ENCODE measurements at places on chromosomes 1 and 21.

DNA sequence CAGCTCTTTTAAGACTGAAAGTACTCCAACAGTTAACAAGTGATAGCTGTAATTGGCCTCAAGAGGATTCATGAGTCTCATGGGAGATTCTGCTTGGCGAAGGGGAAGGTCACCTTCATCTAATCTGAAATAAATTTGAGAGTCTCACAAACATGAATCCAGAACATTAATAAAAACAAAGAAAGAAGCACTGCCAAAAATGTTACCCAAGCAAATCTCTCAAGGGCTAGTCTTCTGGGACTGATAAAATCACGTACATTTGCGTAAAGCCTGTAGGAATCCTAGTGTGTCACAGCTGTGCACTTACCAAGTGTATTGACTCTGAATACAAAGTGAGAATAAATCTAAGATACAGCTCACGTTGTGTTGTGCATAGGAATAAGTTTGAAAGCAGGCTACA lies 21.2 kb upstream of the NUF2 start:
- peak; percentile 33 for DNase-seq

DNA sequence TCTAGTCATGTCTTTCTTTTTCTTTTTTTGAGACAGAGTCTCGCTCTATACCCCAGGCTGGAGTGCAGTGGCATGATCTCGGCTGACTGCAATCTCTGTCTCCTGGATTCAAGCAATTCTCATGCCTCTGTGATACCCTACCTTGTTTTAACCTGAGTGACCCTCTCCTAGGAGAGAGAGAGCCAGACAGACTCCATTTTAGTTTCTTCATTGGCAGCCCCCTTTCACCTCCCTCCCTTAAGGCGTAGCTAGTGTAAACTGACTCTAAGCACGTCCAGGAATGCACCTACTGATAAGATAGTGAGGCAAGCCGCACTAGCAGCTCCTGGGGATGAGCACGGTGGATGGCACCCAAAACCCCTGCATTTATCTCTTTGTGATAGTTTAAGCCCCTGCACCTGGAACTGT lies 5.2 kb upstream of the PKNOX1 start:
- DNase-seq, result no peak

- DNase-seq, result peak; percentile 62
Measured at GRCh38 chr1:92934395-92935378, 26.6 kb downstream of the DIPK1A start.

GRCh38 chr1:177744906-177745305 lies 225.0 kb downstream of the SEC16B start:
- DNase-seq, result no peak

GRCh38 chr1:24443241-24443656 lies 27.6 kb downstream of the NIPAL3 start:
- DNase-seq, result peak; percentile 75

DNA sequence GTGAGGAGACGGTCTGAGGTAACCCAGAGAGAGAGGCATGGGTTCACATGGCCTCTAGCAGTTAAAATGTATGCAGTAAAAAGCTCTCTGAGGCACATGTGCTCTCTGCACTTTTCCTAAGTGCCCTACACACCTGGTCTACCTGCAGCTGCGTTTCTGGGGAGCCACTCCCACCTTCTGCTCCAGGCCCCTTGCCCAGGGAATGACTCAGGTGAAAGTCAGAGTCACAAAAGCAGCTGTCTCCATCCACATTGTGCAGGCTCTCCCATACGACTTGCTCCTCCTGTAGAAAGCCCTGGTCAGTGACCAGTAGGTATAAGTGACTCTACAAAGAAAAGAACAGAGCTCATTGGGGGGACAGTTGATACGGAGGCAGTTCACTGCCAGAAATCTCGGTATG lies 8.8 kb downstream of the MINDY1 start:
- no peak for DNase-seq

DNA sequence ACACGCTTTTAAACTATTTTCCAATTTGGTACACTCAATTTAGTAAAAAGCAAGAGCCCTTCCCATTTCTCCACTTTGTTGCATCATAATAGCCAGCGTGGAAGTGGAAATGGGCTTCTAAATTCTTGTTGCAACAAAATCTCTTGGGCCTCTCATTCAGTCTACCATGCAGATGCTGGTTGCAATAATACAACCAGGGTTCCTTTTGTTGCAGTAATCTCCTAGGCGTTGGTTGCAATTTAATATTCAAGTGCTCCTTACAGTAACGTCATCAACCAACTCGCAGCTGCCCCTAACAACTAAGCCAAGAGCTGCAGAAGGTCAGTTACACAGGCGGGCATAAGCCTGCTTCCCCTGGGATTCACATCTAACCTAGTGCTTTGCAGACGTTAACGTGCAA lies 2.7 kb upstream of the HDGF start:
- DNase-seq, result peak; percentile 96

GRCh38 chr21:23215261-23215660 lies 2217.1 kb downstream of the NCAM2 start:
- DNase-seq, result no peak

DNA sequence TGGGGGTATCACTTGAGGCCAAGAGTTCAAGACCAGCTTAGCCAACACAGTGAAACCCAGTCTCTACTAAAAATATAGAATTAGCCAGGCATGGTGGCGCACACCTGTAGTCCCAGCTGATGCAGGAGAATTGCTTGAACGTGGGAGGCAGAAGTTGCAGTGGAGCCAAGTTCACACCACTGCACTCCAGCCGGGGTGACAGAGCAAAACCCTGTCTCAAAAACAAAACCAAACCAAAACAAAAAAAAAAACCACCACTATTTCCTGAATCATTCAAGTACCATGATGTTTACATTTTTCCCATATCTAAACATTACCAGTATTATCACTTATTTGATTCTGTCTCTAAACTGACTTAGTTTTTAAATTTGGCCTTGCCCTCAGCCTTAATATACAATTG lies 29.5 kb downstream of the TUT4 start:
- no peak for DNase-seq

- DNase-seq, result no peak
Measured at GRCh38 chr1:179168536-179168935, 60.9 kb downstream of the ABL2 start.

DNA sequence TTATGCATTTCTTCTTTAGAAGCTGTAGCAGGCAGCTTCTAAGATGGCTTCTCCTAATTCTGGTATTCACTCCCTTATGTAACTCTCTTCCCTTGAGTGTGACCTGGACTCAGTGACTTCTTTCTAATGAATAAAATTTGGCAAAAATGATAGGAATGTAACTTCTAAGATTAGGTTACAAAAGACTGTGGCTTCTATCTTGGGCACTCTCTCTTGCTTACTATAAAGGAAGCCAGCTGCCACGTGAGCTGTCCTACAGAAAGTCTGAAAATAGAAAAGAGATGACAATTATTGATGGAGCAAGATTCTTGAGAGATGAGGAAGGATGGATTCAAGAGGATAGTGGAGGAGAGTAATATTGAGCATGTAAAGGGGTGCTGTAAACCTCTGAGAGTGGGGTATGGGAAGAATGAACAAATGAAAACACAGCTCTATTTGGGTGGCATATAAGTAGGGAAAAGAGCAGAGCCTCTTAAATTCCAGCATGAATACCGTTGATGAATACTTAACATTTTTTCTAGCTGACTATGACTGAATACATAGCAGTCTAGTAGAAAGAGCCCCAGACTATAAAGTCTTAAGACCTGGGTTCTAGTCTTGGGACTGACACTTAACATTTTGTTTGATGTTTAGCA lies 5.5 kb downstream of the TSEN15 start:
- no peak for DNase-seq

DNA sequence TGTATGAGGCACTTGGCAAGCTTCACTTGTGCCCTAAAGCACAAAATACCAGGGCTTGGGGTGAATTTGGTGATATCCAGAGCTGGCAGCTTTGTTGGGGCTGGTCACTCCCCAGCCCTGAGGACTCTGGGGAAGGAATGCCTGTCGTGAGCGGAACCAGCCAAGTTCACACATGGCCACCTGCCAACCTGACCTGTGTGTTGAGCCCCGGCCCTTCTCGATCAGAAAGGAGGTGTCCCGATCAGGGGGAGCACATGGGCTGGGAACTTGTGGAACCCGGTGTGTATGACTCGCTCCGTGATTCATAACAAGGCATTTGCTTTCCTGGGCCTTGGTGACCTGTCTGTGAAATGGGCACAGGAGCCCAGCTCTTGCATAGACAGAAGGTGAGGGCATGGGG lies 43.1 kb downstream of the AGPAT3 start:
- no peak for DNase-seq

GRCh38 chr1:81596341-81596740 lies 204.4 kb upstream of the ADGRL2 start:
- DNase-seq, result peak; percentile 10

DNA sequence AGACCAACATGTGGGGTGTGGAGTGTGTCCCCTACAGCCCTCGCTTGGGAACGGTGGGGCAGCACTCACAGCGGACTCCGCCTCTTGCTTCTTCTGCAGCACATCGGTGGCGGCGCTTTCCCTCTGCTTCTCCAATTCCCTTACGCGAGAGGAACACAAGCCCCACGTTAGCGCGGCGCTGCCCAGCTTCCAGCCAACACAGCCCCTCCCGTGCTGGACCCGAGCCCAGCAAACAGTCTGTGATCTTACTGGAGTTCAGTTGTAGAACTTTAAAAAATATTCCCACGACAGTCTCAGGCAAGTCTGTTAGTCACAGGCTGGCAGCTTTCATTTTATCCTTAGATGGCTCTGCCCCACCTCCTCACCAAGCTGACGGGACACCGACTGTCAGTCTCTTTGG lies 13.6 kb downstream of the THAP3 start:
- no peak for DNase-seq

GRCh38 chr1:14508613-14509012 lies 89.9 kb upstream of the KAZN start:
- DNase-seq, result no peak

GRCh38 chr1:90591355-90591969 lies 125.6 kb downstream of the BARHL2 start:
- no peak for DNase-seq

DNA sequence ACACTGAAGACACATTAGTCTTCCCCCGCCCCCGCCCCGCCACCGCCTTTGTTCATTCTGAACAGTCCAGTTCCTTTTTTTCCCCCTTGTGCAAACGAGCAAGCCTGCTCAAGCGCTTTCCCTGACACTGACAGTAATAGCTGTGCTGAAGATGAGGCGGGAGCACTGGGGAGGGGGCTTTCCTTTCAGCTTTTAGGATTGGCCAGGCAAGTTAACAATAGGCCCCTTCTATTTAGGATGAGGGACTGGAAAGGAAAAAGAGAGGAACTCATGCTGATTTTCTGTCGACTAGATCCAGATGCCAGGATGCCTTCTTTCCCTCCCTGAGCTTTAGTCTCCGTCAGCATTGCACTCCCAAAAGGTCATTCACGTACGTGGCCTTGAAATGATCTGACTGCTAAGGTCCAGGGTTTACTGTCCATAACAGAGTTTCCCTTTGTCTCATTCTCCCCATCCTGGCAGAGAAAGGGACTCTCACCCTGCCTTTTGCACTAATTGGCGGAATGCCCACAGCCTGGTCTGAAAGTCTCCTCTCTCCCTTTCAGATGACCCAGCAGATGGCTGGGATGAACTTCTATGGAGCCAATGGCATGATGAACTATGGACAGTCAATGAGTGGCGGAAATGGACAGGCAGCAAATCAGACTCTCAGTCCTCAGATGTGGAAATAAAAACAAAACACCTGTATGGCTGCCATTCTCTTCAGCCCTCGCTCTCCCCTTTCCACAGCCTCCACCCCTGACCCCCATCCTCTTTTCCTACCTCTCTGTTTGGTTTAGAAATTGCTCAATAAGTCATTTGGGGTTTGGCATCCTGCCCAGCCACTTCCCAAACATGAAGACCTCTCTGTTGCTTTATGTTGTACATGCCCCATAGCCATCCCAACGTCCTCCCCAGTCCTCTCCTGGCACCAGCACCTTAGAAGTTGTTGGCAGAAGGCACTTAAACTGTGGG lies 28.6 kb upstream of the ZFP69B start:
- DNase-seq, result no peak

- DNase-seq, result no peak
Measured at GRCh38 chr1:183101841-183102276, 78.6 kb downstream of the LAMC1 start.

DNA sequence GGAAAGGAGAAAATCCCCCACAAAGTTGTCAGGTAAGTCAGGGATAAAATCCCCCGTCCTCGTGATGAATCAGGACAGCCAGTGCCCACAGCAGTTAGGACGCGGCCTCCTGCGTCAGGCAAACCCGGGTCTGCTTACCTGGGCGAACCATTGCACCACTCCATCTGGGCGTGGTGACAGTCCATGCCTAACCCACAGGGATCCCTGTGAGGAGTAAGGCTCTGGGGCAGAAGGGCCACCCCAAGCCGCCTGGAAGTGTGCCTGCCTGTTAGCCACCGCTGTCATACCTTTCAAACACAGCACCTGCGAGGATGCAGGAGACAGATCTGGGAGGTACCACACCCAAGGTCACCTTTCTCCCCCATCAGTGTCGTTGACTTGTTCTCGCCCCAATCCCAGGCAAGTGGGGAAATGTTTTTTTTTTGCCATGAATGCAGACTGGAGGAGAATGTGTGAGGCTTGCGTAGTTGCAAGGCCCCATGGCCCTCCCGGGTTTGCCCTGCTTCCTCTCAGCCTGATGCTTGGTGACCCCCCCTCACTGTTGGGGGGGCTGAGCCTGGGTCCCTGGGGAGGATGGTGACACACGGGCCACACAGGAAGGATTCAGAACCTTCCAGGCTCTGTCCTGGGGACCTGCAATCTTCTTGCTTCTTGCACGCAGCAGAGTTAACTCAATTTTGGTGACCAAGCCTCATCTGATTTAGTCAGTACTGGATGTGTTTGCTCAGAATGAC lies 107.0 kb downstream of the PGBD5 start:
- DNase-seq, result no peak

DNA sequence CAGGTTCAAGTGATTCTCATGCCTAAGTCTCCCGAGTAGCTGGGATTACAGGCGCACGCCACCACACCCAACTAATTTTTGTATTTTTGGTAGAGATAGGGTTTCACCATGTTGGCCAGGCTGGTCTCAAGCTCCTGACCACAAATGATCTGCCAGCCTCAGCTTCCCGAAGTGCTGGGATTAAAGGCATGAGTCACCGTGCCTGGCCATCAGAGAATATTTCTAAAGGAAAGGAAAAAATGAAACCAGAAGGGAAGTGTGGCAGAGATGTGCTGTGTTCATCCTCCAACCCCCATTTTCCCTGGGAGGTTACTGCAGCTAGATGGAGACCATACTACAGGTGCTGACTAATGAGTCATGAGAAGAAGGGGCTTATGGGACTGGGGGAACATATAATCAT lies 964.1 kb downstream of the TTLL7 start:
- DNase-seq, result no peak
